ENCODE measurements at places on chromosomes 6 and 20. TPM values are rescaled to one million over a fixed set of nuclear protein-coding genes. Genes with fewer than 3 reads are reported as not detected.
A peak's percentile ranks its signal among the peaks of the same experiment; 100 is the strongest.

CLVS2 gene
- 0.05 TPM for total RNA-seq

MEP1A gene
- total RNA-seq = not detected

SLX4IP gene
- total RNA-seq = 3.1 TPM

TEAD3 gene
- total RNA-seq = 28.0 TPM

TFAP2A gene
- total RNA-seq = 0.66 TPM

GRCh38 chr20:45969712-45970634, 2.0 kb downstream of the ZNF335 start:
- no peak for DNase-seq

- no peak for DNase-seq
These were observed 6.5 kb upstream of the C20orf204 start for GRCh38 chr20:64029293-64030117.

- peak; percentile 64 for DNase-seq
These were observed 20.0 kb downstream of the VEGFA start for GRCh38 chr6:43790031-43790430.

DNA sequence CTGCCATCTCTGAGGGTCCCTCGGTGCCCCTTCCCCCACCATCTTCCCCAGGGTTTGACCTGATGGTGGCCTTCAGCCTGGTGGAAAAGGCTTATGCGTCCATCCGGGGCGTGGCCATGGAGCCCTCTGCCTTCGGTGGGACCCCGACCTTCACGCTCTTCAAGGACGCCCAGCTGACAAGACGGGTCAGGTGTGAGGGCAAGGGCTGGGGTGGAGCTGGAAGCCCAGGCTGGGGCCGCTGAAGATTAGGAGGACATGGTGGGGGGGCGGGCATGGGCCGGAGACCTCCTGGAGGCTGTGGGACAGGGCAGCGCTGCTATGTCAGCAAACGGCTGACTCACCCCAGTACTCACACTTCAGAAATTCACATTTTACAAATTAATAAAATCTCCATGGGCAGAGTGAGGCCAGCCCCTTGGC, 23.5 kb downstream of the COL20A1 start:
- no peak for DNase-seq

DNA sequence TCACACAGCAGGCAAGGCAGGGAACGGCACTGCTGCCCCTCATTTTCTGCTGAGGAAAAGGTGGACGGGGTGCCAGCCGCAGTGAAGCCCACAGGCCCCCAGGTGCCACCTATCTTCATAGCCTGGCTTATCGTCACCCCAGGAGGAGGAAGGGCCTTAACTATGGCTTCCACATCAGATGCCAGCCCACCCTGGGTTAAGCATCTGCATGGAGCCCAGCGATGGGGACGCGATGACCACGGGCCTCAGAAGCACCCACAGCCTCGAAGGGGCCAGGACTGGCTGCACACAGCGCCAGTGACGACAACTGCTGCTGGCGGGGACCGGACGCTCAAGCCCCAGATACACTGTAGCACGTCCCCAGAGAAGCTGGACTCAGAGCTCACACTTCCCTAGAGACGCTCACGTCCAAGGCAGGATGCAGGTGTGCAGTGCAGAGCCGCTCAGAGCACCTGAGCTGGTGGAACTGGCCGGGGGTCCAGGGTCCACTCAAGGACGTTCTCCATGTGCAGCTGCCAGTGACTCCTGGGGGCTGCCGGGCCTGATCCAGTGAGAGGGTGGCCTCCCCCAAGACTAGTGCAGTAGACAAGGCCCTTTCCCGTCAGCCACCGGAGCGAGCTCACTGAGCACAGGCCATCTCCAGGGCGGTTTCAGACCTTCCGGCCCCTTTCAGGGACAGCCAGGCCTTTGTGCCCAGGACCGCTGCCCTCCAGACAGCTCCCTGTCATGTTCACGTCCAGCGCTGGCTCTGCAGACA, 83.0 kb downstream of the YTHDF1 start:
- DNase-seq = no peak
